Activated CD4-positive, alpha-beta T cell treated with anti-CD3 and anti-CD28 coated beads, Interleukin-2, amount 50 U/mL, for 24 hours (primary cell): ENCODE measurements at places on chromosomes 7 and 10.

GRCh38 chr10:14010101-14010558 lies 320.6 kb downstream of the FRMD4A start:
- DNase-seq = no peak

DNA sequence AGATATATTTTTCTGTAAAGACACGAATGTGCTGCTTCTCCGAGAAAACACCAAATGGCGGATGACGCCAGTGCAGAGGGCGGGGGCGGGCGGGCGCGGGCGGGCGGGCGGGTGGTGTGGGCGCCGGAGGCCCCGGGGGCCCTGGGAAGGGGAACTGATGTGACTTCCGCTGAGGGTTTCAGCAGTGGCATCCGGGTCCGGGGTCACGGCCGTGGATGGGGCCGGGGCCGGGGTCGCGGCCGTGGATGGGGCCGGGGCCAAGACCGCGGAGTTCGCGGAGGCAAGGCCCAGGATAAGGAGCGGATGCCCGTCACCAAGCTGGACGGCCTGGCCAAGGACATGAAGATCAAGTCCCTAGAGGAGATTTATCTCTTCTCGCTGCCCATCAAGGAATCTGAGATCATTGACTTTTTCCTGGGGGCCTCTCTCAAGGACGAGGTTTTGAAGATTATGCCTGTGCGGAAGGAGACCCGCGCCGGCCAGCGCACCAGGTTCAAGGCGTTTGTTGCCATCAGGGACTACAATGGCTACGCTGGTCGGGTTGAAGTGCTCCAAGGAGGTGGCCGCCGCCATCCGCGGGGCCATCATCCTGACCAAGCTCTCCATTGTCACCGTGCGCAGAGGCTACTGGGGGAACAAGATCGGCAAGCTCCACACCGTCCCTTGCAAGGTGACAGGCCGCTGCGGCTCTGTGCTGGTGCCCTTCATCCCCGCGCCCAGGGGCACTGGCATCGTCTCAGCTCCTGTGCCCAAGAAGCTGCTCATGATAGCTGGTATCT lies 20.3 kb upstream of the IGF2BP3 start:
- no peak for DNase-seq

- no peak for DNase-seq
These were observed 319.3 kb upstream of the GHITM start for GRCh38 chr10:83820033-83820432.

- DNase-seq = no peak
These were observed 83.9 kb downstream of the PIP4K2A start for GRCh38 chr10:22630234-22631174.

DNA sequence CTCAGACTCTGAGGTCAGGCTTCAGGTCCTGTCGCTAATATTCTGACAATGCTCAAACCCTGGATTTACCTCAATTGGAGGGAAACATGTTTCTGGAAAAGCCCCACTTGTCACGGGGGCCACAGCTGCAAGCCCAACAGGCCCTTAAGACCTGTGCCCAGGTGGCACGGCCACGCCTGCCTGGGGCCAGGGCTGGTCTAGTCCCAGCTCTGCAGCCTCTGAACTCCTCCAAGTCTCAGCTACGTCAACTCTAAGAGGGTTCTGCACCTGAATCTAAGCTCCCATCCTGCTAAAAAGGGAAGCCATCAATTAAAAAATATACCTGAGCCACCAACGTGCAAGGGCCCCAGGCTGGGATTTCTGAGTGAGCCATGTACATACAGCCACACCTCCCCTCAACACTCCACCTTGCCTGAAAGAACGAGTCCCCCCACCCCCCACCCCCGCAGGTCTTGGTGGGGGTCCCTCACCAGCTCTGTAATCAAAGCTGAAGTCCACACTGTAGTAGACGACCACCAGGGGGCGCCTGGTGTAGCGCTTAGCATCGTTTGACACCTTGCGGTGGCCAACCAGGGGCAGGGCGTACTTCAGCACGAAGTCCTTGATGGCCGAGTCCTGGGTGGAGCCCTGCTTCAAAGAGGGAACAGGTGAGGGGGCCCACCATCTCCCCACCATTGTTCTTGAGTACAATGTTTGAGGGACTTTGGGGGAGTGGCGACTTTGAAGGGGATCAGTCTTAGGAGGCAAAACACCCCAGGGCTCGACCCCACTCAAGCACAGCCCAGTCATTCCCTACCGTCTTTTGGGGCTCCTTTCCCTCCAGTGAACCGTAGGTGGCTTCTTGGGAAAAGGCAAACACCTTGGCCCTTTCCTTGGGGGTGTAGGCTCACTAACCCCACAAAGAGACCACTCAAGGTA lies 22.6 kb downstream of the PDIA4 start:
- DNase-seq = peak; percentile 70
